ENCODE measurements at places on chromosomes 12 and 14.
A peak's percentile ranks its signal among the peaks of the same experiment; 100 is the strongest.

DNA sequence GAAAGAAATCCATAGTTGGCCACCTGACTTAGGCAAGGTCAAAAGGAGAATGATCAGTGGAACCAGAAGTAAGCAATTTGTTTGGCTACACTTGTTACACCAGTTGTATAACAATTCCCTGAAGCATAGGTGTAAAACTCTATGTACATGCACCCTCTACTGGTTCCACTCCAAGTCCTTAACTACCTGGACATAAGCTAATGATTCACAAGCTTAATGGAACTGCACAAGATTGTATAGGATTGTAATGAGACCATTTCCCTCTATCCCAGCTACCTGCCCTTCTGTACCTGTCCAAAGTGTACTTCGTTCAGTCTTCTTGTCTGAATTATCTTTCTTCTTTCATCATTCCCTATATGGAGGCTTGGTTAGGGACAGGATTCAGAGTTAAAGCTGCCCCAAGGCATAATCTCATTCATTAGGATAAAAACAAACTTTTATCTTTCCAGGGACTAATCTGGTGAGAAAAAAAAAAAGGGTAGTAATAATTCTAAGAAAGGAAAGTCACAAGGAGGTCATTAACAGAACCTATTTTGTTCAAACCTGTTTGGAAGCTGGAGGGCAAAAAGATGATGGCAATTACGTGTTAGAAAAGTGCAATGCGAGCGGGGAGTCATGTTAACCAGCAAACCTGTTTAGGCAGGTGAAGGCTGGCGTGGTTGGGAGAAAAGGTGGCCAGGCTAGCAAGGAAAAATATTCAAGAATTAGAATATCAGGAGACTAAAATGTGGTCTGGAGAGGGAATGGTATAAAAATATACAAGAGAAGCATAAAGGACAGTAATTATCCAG, 2.8 kb upstream of the TMEM52B start:
- no peak for DNase-seq

DNA sequence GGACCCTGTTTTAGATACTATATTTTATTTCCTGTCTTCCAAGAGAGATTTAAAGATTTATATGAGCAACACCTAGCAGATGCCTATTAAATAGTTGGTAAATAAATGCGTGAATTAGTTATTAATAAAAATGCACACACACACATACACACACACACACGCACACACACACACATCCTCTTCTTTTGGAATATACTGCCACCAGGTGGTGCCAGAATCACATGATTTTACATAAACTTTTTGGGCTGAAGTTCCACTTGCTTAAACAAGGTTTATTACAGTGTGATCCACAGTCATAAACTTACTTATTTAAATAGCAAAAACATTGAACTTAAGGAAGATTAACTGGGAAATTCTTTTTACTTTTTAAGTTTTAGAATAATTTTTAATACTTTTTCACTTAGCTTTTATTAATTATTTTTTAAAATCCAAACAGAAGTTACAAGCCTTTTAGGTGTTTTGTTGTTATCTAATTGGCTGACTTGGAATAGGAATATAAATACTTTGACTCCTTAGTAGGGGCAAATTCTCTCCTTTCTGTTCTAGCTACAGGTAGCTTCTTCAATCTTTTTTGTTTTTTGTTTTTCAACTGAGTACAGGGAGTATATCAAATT, 17.5 kb downstream of the RAD51B start:
- DNase-seq: peak; percentile 68

DNA sequence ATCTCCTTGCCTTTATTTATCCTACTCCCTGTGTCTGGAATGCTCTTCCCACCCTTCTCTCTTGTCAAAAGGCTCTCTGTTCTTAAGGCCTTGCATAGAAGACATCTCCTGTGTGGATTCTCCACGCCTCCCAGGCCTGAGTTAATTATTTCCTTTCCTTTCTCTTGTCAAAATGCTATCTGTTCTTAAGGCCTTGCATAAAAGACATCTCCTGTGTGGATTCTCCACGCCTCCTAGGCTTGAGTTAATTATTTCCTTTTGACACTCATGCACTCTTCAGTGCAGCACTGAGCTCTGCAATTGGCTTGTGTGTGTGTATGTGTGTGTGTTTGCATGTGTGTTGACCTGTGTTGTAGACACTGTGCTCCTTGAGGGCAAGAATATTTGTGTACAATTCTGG, 52.1 kb upstream of the DCD start:
- DNase-seq: no peak

DNA sequence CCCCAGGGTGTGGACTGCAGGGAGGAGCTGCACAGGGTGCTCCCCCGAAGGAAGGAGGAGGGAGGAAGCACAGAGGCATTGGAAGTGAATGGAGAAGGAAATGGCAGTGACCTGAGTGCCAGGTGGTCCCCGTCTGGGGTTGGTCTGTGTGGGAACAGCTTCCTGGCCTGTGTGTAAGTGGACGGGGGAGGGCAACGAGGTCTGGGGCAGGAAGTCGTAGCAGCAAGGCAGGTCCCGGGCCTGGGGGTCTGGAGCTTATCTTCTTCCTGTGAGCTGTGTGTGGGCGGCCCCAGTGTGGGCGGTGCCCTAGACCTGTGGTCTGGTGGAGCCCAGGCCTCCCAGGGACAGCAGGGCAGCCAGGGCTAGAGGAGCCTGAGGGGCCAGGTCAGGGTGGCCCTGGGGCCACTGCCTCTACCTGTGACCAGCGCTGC, 382.1 kb downstream of the TMEM121 start:
- DNase-seq: no peak

- DNase-seq: no peak
Observed at GRCh38 chr14:68416171-68416570, 376.7 kb downstream of the ZFP36L1 start.

- no peak for DNase-seq
Observed at GRCh38 chr14:84760489-84761126, 769.3 kb upstream of the FLRT2 start.

DNA sequence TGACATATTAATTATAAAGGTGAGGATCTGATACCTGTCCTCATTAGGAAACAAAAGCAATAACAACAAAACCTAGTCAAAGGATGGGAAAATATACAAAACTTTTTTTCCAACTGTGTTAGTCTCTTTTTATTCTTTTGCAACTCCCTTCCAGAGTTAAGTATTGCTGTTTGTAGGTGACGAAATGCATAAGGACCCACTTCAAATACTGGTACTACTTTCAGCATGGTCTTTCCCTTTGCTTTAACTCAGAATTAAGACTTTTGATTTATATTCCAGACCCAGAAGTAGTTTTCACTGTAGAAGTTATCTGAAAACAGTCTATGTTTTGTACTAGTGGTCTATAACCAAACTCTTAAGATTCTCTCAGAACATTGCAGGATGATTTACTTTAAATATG, 34.1 kb upstream of the ABCC9 start:
- no peak for DNase-seq

Data from activated CD4-positive, alpha-beta T cell treated with anti-CD3 and anti-CD28 coated beads for 36 hours (primary cell).